ENCODE measurements at places on chromosomes 4 and X.
A peak's percentile ranks its signal among the peaks of the same experiment; 100 is the strongest.

GRCh38 chr4:126358041-126358440 lies 1043.3 kb downstream of the FAT4 start:
- no peak for DNase-seq

DNA sequence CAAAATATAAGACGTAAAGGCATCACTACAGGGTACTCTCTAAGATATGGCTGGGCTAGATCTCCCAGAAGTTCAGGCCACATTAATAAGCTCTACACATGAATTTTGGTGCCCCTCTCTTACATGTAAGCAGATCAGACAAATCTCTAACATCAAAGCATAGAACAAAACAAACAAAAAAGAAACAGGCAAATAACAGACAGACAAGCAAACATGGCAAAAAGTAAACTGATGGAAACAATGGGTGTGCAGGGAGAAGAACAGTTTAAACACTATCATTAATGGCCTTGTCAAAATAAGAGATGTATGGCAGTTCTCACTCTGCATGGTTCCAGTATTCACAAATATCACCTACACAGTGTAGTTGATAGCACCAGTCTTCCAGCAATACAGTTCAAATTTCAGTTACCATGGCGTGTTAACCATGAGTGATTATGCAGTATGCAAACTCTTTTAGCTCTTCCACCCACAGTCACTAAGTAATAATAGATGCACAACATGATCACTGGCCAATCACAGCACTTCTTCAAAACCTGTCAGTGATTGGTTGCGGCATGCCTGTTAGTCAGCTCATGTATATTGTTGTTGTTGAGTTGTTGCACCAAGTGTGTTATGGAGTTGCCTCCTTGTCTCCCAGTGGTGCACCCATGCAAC lies 110.7 kb upstream of the TLR3 start:
- no peak for DNase-seq

DNA sequence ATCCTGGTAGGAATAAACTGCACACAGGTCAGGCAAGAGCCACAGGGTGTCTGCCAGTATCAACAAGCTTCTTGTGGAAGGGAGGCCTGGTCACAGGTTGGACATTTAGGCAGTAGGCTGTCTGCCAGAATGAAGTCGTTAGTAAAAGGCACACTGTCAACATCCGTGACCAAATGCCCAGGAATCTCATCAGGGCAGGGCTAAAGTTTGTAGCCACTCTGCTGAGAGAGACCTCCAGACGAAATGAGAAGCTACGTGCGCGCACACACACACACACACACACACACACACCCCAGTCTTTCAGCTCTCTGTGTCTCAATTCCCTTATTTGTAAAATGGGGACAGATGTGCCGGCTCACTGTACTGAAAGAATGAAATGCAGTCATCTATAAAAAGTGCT lies 408.7 kb upstream of the ZFP42 start:
- no peak for DNase-seq

DNA sequence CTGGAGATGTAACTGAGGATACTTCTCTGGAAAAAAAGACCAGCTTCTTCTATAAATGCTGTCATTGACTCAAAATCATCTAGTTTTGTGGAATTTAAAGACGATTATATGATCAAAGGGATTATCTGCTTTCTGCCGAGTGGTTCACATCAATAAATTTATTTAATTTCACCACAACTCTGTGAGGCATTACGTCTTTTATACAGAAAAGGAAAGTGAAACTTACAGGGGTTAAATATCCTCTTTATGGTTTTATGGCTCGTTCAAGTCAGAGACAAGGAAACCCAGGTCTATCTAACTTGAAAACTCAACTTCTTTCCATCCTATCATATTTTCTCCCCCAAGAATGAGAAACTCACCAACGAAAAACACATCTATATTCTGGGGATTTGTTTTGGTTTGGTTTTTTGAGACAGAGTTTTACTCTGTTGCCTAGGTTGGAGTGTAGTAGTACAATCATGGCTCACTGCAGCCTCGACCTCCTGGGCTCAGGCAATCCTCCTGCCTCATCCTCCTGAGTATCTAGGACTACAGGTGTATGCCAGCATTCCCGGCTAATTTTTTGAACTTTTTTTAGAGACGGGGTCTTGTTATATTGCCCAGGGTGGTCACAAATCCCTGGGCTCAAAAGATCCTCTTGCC lies 377.9 kb upstream of the EMCN start:
- DNase-seq: no peak

DNA sequence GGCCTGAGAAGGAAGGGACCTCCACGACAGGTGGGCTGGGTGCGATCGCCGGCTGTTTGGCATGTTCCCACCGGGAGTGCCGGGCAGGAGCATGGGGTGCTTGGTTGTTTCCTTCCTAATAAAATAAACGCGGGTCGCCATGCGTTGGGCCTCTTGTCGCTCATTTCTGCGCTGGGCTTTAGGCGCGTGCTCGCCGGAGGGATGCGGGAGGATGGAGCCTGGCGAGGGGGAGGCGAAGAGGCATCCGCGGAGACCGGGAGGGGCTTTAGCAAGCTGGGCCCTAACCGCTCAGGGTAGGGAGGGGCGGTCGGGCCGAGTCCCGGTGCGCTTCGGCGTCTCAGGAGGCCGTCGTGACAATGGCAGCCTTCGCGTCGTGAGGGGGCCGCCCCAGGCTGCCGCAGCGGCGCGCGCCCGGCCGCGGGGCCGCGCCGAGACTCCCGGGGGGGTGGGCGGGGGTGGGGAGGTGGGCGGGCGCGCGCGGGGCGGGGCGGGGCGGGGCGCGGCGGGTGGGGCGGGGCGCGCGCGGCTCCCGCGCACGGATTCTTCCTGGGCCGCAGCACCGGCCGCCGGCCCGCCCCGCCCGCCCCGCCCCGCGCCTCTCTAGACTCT lies 476 bp upstream of the GDI1 start:
- peak; percentile 53 for DNase-seq

DNA sequence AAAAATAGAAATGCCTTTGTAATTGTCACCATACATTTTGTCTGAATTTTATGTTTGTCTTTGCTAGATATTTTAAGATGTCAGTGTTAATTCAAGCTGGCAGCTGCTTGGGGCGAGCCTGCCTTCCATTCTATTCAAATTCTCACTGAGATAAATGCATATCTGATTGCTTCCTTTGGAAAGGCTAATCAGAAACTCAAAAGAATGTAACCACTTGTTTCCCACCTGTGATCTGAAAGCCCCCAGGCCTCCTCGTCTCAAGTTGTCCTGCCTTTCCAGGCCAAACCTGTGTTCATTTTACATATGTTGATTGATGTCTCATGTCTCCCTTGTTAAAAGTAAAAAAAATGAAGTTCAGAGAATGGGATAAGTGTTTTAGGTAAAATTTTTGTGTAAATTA lies 318.7 kb upstream of the TECRL start:
- no peak for DNase-seq
